ENCODE measurements at places on chromosomes 6 and 20.

GRCh38 chr6:56851541-56852259 is 103.2 kb upstream of the BEND6 start:
- DNase-seq: no peak

DNA sequence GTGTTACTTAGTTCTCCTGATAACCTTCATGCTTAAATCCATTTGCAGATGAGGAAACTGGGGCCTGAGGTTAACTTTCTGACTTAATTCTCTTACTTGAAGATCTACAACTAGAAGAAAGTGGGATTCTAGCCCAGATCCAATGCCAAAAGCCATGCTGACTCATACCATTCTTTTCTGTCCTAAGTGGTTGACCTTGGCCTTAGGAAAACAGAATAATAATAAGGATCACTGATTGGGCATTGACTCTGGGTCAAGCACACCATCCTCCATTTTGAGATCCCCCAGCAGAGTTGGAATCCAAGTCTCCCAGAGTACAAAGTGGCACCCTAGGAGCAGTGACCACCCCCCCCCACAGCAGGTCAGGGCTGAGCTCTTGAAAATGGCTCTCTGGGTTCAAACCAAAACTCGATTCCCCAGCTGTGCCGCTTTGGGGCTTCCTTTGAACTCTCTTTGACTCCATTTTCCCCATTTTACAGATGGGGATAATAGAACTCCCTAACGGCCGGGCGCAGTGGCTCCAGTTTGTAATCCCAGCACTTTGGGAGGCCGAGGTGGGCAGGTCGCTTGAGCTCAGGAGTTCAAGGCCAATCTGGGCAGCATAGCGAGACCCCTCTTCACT is 12.8 kb upstream of the ZNF217 start:
- DNase-seq: no peak

DNA sequence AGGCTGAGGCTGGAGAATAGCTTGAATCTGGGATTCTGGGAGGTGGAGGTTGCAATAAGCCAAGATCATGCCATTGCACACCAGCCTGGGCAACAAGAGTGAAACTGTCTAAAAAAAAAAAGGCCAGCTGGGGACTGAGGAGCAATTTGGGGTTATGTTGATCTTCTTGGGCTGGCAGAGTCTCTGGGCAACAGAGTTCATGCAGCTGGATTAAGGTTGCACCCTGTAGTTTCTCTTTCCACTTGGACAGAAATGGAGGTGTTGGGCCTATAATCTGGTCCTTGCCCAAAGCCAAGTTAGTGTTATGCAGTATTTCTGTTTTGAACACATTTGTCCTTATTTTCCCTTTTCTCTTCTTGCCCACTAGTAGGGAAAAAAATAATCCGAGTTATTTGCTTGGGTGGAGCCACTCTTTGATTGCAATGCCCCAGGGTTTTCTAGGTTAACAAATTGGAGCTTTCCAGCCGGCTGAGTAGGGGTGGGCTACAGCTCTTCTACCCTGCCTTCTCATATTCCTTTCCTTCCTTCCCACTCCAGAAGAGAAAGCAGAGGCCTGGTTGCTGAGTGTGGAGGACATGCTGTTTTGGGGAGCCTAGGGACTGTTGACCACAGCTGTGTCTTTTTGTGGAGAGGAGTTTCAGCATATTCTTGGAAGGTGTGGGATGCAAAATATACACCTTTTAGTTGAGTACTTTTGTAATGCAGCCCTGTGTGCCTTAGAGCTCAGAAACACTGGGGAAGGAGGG is 213.9 kb downstream of the SOX4 start:
- DNase-seq: no peak

GRCh38 chr20:54076259-54076658 is 5.9 kb upstream of the BCAS1 start:
- DNase-seq: no peak

GRCh38 chr6:12636336-12636735 is 80.2 kb upstream of the PHACTR1 start:
- DNase-seq: no peak

DNA sequence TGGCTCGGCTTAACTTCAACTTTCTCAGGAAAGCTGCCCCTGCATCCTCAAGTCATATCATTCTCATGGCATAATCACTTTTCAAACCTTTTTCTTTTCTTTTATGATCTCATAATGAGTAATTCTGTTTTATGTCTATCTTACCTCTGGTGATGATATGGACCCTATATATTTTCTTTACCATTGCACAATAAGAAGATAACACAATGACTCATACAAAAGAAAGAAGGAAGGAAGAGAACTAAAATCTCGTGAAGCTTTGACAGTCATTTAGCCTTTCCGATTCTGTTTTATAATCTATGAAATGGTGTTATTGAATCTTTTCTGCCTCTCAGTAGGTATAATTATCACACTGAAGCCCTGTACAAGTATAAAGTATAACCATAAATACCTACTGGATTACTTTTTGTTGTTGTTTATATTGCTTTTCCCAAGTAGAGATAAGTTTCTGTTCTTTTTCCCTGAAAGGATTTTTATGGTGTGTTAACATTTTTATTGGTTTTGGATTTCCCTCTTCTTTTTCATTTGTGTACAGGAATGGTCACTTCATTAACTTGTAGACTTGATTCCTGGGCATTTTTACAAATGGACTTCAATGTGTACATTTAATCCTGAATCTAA is 300.9 kb downstream of the LAMA2 start:
- DNase-seq: no peak

GRCh38 chr6:135419162-135419561 is 78.4 kb downstream of the AHI1 start:
- no peak for DNase-seq

GRCh38 chr20:33280000-33280680 is 2.9 kb upstream of the BPIFB1 start:
- no peak for DNase-seq

- DNase-seq: no peak
These were observed 161.2 kb downstream of the KLHL32 start for GRCh38 chr6:97085772-97086171.

GRCh38 chr6:83071023-83071422 is 3.6 kb downstream of the DOP1A start:
- no peak for DNase-seq

GRCh38 chr20:32510120-32510600 is 75.0 kb downstream of the NOL4L start:
- no peak for DNase-seq

GRCh38 chr20:31861385-31862156 is 8.8 kb downstream of the DUSP15 start:
- peak; percentile 61 for DNase-seq

DNA sequence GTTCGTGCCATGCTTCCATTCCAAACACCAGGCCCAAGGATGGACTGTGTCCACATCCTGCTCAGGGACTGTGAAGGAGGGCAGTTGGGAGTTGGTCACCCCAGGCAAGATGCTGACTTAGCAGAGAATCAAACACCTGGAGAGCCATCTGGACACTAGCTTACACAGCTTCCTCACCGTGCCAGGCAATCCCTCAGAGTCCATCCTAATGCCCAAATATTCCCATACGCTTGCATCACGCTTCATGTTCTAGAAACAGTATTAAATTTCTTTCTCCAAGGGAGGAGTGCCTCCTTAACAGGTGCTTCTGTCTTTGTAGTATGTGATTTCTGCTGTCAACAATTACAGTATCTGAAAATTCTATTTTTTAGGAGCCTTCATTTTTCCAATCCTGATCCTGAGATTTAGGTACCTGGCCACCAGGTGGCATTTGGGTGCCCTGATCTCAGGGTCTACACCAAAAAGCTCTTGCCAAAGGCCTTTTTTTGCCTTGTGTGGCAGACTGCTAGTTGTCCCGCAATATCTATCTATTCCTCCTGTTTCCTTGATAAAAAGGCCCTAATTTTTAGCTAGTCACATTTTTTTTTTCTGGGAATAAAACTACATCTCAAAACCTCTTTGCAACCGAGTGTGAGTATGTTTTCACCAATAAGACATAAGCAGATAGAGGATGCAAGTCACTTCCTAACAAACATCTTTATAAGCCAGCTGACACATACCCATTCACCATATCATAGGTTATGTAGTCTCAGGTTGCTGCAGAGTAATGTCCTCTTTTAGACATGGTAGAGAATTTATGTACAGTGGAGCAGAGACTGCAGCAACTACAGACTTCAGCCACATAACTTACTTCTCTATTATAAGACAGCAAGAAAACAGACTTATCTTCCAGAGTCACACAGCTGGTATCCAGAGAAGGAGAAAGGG is 85.0 kb downstream of the PREP start:
- no peak for DNase-seq

- no peak for DNase-seq
These were observed 44.4 kb downstream of the SLC2A4RG start for GRCh38 chr20:63783970-63784369.

DNA sequence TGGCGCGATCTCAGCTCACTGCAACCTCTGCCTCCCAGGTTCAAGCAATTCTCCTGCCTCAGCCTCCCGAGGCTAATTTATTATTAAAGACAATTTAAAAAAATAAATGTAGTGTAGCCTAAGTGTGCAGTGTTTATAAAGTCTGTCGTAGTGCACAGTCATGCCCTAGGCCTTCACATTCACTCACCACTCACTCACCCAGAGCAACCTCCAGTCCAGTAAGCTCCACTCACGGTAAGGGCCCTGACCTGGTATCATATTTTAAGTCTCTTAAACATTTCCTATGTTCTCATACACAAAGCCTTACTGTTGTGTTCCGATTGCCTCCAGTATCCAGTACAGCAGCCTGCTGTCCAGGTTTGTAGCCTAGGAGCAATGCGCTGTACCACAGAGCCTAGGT is 168.2 kb upstream of the FOXQ1 start:
- DNase-seq: no peak

- no peak for DNase-seq
These were observed 80.8 kb downstream of the BMP6 start for GRCh38 chr6:7806711-7807110.

GRCh38 chr6:50699051-50699775 is 14.1 kb upstream of the TFAP2D start:
- no peak for DNase-seq

- DNase-seq: no peak
These were observed 42.6 kb downstream of the RBM38 start for GRCh38 chr20:57433657-57434389.

DNA sequence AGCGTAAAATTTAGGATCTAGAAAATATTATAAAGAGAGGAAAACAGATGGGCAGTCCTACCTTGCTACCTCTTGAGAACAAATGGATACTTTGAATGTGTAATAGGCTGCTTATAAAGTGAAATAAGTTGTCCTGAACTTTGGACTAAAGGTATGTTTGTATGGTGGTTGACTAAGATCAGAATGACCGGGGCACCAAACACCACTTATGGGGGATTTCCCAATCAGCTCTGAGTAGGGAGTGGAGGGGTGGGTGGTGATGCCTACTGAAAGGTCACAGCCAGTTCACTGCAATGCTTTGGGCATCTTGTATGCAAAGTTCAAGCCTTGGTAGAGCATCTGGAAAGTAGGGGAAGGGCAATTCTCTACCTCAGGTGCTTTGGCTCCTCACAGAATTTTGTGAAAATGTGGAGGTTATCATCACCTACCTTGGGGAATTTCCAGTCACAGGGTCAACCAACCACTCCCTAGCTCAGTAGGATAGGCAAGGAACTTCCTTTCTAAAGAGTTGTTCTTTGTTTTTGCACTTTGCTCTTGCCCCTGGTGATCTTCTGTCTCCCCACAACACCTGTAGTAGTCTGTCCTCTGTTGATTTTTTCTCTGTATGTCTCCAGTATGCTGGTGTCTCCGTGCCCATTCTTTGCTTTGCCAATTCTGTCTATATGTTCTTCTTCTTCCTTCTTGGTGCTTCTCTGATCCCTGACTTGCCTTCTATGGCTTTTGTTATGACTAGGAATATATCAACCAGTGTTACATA is at the start of gene TRIM31:
Gene TRIM31 (minus strand): TSS at position 88 of the 757 bp plus-strand sequence. CDS start 285 bp downstream, outside the sequence.
- no peak for DNase-seq

DNA sequence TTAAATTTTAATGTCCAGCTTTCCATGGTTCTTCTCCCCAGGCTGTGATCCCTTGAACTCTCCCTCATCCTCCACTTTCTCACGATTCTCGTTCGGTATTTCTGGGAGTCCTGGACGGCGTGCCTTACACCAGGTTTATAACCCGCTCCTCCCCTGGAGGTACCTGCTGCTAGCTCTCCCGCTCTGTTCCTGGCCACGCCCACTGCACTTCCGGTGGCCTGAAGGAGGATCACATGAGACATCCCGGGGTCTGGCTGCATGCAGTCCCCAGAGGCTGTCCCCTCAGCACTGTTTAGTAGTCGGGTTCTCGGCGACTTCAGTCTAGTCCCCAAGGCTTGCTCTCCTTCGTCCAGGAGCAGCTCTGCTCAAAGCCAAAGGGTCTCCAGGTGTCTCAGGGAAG is 28.4 kb upstream of the GCLC start:
- no peak for DNase-seq

- no peak for DNase-seq
These were observed 66.3 kb upstream of the DST start for GRCh38 chr6:56708810-56709597.

- DNase-seq: no peak
These were observed 129.0 kb downstream of the EDN3 start for GRCh38 chr20:59429396-59429795.

GRCh38 chr20:47412083-47412482 is 55.6 kb upstream of the ZMYND8 start:
- DNase-seq: no peak

GRCh38 chr6:144678844-144679243 is 393.7 kb downstream of the UTRN start:
- DNase-seq: no peak

GRCh38 chr20:56865055-56865454 is 235.9 kb downstream of the TFAP2C start:
- no peak for DNase-seq

DNA sequence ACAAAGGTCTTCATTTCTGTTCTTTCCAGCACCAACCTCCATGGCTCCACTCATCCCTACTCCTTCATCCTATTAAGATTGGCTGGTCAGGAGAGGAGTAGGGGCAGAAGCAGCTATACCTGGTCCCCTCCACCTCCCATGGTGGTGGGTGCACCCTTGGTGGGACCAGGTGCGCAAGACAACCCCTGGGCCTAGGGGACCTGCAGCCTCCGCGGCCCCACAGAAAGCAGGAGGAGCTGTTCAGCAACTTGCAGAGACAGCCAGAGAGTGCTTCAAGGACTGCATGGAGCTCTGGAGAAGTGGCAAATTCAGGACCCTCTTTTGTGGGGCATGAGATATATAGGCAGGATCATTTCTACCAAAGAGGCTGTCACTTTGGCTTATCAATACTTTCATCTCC is 9.8 kb downstream of the ULBP2 start:
- no peak for DNase-seq

GRCh38 chr20:25177890-25178321 is 17.6 kb upstream of the ENTPD6 start:
- no peak for DNase-seq

GRCh38 chr6:155224618-155225017 is 39.2 kb upstream of the CLDN20 start:
- DNase-seq: no peak

DNA sequence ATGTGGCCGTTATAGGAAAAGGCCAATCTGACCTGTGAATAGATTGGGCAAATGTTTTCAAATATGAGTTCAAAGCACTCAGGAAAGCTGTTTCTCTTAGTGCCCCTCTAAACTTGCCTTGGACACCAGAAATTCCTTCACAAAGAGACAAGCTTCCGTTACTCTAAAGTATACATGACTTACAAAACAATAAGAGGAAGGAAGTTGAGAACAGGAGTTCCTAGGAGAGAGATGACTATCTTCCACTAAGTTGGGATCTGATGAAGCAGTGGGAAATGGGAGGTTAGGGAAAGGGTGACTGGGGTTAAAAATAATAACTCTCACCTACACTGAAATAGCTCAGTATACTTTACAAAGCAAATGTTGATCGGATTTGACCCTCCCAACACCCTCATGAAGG is 50.0 kb downstream of the ISM1 start:
- DNase-seq: no peak
